Stimulated activated CD8-positive, alpha-beta memory T cell treated with anti-CD3 and anti-CD28 coated beads, Interleukin-4, amount 100 ng/mL, for 4 hours (primary cell): ENCODE measurements at places on chromosomes 13 and 19.

DNA sequence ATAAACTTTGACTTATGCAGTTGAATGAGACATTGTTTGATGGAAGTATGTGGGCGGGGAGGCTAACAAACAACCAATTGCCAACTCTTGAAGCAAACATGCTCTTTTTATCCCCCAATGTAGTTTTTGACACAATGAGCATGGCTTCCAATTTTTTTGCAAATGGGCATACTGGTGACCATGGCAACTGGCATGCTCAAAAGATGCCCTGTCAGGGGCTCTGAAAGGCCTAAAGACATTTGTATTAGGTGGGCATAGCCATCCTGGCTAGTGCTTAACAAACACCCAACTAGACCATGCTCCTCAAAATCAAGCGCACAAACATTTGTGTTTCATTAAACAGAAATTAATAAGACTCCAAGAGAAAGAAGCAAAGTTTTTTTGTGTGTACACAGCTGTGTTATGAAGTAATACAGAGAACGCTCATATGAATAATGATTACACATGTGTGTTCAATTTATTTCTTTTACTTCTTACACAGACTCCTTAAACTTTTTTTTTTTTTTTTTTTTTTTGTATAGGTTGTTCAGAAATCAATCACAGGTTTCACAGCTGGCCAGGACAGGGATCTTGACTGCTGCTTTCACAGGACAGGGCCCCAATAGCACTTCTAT is 95.6 kb downstream of the DLEU7 start:
- no peak for DNase-seq

- DNase-seq = no peak
These were observed 347.2 kb downstream of the RFC3 start for GRCh38 chr13:34165158-34165557.

DNA sequence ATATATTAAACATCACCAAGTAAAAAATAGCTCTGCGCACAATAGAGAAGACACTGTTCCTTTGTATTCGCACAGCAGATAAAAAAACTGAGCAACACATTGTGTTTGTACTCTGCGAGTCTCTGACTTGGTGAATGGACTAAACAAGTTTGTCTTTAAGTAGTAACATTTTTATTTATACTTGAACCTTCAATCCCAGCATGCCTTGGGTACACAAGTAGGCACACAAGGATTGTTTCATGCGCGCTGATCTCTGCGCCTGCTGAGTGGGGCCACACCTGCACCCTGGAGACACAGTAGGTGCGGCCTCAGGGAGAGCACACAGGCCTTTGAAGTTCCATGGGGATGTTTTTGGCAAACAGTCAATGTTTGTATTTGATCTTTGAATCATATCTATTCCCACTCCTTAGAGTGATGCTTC is 318.9 kb downstream of the MYO16 start:
- no peak for DNase-seq

DNA sequence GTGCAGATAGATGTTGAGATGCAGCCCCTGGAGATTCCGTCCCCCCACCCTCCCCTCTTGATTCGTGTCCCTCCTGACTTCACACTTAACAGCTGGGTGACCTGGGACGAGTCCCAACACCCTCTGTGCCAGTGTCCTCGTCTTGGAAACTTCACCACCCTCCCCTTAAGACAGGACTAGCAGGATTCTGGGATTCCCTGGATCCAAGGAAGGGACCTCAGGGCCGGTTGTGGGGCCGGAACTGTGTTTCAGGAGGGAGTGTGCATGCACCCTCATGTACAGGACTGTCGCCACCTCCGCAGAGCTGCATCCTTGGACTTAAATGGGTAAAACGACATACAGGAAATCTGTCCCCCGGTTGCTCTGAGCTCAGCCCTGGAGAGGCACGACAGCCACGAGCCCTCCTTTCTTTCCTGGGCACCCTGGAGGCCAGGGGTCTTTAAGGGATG is 990 bp downstream of the MYO9B start:
- no peak for DNase-seq

- DNase-seq = peak; percentile 14
These were observed 306 bp downstream of the SUGT1 start for GRCh38 chr13:52652980-52653303.

GRCh38 chr13:39451301-39451700 is 151.7 kb downstream of the LHFPL6 start:
- no peak for DNase-seq

GRCh38 chr13:60959427-60959826 is 456.2 kb downstream of the PCDH20 start:
- no peak for DNase-seq

DNA sequence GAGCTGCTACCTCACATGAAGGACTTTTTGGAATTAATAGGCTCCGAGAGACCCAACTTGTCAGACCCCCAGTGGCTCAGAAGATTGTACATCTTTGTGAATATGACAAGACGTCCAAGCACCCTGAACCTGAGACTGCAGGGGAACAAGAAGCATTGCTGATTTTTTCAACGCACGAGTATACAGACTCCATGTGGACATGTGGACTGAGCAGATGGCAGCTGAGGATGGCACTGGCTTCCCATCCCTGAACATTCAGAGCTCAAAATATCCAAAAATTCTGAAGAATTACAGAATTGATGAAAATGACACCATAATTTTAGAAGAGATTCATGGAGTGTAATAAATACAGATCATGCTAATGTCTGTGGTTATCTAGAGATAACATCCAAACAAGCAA is 254.1 kb downstream of the MZT1 start:
- no peak for DNase-seq

- DNase-seq = no peak
These were observed 26.9 kb downstream of the UFM1 start for GRCh38 chr13:38376546-38376945.

- DNase-seq = no peak
These were observed 27.0 kb upstream of the F2RL3 start for GRCh38 chr19:16861834-16862233.

- no peak for DNase-seq
These were observed 343.6 kb downstream of the FGF9 start for GRCh38 chr13:22014469-22014868.

- DNase-seq = no peak
These were observed 599 bp upstream of the F10 start for GRCh38 chr13:113121928-113122471.

DNA sequence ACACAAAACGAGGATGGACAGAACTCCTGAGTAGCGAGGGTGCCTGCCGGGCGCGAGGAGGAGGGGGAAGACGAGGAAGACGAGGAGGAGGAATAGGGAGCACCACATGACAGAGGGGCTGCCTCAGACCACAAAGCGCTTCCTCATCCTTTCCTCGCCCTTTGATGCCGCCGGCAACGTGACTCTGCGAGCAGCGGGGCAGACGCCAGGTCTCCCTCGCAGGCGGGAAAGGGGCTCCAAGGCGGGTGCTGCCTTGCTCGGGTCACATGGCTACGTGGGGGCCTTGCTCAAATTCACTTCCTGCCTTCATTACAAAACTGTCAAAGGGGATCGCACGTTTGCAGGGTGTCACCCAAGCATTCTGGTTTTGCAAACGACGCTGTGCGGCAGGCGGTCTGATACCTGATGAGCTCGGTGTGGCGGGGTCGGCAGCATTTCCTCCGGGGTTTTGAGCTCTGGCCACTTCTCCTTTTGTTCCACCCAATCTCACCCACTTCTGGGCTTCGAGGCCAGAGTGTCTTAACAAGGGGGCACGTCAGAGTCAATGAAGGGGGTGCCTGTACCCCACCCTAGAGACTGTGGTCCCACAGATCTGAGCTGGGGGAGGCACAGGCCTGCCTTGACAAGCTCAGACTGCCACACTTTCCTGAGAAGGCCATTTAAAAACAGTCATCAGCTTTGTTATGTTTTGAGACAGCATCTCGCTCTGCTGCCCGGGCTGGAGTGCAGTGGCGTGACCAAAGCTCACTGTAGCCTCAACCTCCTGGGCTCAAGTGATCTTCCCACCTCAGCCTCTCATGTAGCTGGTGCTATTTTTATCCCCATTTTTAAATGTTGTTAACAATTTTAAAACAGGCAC is 14.9 kb downstream of the MAP2K2 start:
- DNase-seq = peak; percentile 31

GRCh38 chr13:78176880-78177279 is 258.2 kb upstream of the EDNRB start:
- DNase-seq = no peak
